Activated T-cell treated with anti-CD3 and anti-CD28 coated beads, Interleukin-2, amount 50 U/mL, for 48 hours (primary cell): ENCODE measurements at places on chromosomes 2 and 18.

GRCh38 chr2:231001921-231002320 is 6.0 kb downstream of the SPATA3 start:
- DNase-seq: no peak

DNA sequence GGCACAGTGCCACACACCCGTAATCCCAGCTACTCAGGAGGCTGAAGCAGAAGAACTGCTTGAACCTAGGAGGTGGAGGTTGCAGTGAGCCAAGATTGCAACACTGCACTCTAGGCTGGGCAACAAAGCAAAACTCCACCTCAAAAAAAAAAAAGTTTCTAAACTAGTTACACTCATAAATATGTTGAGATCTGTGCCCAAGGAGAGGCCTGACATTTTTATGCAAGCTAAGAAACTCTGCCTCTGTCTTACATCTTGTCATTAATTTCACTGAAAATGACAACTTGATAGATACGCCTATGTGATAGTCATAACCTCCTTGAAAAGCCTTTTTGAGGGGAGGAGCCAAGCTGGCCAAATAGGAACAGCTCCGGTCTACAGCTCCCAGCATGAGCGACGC is 412.7 kb downstream of the STK39 start:
- no peak for DNase-seq

GRCh38 chr2:152920846-152921245 is 202.4 kb downstream of the ARL6IP6 start:
- no peak for DNase-seq

- DNase-seq: no peak
Measured at GRCh38 chr18:70332694-70333093, 43.8 kb downstream of the SOCS6 start.

DNA sequence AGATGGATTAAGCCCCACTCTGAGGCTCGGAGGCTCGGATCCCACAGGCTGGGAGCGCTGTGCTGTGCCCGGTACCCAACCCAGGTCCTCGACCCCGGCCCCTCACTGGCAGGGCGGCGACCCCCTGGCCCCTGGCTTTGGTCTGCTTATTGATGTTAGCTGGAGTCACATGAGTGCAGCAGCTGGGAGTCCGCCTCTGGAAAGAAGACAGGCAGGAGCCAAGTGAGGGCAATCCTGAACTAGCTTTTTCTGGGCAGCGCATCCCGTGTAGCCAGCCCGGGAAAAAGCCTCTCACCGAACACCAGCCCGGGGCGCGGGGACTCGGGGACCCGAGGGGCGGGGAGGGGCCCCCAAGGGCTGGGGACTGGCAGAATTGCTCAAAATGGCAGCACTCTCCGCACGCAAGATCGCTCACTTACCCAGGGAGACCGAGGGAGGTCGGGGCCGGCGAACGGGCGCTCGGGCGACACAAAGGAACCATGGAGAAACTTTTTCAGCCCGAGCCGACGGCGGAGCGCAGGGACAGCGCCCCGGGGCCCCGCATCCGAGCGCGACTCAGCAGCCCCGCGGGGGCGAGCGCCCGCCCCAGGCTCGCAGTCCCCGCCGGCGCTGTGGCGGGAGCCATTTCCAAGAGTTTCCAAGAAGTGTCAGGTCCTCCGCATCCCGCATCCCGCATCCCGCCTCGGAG is 567 bp downstream of the TMEM200C start:
- peak; percentile 21 for DNase-seq

DNA sequence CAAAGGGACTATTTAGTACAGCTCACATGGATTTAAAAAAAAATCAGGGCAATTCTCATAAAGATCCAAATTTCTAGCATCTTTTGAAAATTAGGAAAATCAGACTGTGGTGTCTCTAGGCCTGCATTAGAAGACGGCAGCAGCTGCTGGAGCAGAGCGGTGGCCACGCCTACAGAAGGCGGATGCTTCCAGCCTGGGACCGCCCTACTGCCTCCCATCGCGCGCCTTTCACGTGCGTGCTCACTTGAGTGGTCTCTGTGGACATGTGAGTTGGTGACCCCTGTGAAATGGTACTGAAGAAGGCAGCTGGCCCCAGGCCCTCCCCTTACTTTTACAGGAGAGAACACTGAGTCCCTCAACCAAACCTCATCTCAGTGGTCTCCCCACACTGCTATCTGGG is 15.2 kb upstream of the ZFP36L2 start:
- no peak for DNase-seq

DNA sequence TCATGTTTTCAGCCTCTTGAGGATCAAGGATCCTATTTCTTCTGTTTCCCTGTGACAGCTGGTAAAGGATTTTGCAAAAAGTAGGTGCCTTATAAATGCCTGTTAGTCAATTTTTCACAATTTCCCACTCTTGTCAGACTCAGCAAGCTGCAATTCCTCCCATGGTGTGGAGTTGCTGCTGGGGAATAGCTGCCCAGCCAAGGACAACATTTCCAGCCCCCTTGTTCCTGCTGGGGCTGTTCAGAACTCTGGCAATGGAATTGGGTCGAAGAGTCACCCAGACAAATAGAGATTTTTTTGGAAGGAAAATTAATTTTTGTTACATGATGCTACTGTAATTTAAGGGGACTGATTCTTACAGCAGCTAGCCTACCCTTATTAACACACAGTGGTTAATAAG is 43.7 kb downstream of the FSHR start:
- no peak for DNase-seq

DNA sequence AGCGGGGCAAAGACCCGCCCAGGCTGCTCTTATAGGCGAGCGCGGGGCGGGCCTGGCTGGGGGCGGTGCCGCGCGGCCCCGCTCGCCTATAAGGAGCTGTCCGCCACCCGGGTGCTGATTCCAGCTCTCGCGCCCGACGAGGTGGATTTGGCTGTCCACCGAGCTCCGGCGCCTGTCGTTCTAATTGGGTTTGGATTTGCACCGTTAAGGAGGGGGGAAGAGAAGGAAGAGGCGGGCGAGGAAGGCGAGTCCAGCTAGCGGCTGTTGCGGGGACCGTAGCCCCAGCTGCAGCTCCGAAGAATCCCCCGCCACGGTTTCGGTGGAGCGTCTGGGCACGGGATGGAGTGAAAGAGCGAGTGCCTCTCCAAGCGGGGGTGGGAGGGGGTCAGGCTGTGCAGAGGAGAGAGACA is at the start of gene CNTNAP5:
CNTNAP5 (plus strand) TSS at position 117 of the 410 bp plus-strand sequence. CDS start 364 bp downstream, outside the sequence.
- DNase-seq: peak; percentile 27

DNA sequence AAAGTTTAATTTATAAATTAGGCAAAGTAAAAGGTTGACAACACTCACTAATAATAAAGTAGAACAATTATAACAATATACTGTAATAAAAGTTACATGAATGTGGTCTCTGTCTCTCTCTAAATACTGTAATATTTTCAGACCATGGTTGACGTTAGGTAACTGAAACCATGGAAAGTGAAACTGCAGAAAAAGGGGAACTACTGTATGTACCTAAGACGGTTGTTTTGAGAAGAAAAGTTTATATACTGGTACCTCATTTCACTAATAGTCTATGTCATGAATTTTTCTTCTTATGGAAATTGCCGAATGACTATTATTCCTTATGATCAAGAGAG is 166.7 kb upstream of the ZNF521 start:
- DNase-seq: no peak

DNA sequence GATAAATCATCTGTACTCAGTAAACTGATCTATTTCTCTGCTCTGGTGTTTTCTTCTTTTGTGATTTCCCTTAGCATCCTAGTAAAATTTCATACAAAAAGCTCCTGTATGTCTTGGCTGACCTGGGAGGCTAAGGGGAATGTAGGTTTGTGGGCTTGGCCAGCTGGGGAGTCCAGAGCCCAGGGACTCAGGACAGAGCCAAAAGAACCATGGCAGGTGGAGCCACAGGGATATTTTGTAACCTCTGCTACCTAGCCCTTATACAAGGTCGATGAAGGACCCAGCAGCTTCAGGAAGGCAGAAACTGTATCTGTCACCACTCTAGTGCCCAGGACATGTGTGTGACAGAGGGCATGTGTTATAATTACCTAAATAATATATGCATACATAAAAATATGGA is 22.7 kb upstream of the ZCCHC2 start:
- no peak for DNase-seq

DNA sequence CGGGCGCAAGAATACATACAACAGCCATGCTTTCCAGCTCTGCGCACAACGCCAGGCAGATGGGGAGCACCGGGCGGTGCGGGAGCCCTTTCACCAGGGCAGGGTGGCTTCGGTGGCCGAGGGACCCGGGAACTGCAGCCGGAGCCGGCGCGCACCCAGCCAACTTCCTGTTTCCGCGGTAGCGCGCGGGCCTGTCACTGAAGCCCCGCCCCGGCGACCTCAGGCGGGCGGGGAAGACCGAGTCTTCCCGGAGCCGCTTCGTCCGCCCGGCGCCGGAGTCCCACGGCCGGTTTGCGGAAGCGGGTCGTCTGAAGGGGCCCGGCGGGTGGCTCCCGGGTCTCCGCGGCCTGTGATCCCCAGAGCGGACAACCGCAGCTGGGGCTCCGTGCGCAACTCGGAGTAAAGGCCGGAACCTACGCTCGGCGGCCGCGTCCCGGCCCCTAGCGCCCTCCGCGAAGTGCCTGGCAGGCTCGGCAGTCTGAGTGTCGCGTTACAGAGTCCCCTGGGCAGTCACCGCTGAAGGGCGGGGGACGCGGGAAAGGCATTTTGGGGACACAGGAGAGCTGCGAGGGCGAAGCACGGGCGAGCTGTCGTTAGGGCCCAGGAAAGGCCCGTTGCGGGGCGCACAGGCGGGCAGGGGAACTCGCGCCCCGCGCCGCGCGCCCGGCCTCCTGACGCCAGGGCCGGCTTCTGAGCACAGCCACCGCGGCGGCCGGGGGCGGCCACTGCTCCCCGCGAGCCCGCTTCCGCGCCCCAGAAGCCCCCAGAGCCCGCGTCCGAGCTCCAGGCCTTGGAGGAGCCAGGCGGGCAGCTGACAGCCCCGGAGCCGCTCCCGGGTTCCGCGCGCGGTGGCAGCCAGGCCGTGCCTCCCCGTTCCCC is at the start of gene MPPE1:
MPPE1 (minus strand) TSS at position 136 of the 879 bp plus-strand sequence. CDS start 11,053 bp downstream, outside the sequence.
- peak; percentile 87 for DNase-seq

- no peak for DNase-seq
Measured at GRCh38 chr2:70474256-70474848, 79.3 kb downstream of the TGFA start.

DNA sequence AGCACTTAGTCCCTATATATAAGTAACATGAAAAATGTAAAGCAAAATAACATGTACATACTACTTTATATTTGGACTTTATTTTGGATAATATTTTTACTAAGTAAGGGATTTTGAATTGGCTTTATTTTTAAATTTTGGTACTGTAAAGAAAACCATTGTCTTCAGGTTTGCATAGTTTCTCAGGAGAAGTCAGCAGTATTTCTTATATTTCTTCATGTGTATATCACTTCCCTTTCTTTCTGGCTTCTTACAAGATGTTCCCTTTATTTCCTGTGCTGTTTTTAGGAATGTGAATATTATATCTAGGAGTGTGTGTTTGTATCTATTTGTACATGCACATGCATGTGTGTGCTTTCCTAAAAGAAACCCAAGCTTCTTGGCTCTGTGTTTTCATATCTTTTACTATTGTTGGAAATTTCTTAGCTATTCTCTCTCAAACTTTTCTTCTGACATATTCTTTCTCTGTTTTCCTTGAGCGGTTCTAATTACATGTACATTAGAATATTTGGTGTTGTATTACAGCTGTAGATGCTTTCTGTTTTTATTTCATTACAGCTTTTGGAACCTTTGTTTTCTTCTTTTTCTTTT is 1549.7 kb upstream of the ACVR2A start:
- no peak for DNase-seq
